ENCODE measurements at places on chromosomes 11 and 22.

DNA sequence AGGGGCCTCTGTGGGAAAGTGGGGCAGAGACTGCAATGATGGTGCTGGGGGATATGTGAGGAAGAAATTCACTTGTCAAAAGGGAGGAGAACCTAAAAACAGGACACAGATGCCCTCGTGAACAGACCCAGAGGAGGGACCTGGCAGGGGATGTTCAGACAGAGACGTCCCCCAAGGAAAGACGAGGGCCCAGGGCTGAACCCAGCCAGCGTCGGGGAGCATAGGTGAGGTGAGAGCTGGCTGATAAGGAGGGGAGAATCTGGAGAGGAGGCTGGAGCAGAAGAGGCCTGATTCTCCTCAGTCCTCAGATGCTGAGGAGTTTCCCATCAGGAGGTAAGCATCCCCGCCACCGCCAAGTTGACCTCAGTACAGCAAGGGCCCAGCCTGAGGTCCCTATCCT is 31.4 kb downstream of the IGLL5 start:
- DNase-seq, result no peak

DNA sequence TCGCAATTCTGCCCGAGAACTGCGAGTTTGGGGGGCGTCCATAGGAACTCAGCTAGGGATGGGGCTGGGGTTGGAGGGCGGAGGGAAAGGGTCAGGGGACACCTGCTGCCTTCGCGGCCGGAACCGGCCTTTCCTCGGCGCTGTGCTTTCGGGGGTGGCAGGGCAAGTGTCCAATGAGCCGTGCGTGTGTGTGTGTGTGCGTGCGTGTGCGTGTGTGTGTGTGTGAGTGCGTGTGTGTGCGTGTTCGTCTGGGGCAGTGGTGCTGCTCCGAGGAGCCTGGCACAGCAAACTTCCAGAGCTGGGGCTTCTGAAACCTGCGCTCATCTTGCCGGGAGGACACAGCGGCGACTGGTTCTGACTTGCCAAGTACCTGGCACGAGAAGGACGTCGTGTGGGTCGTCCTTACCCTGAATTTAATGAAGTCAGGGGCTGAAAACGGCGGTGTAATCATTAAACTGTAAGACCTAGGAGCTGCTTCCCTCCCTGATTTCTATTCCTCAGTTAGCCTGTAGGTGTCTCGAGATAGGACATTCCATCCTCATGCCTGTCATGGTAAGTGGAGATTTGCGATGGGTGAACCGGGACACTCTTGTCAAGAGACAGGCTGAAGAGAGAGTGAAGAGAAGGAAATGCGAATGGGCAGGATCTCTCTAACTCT is 27.0 kb upstream of the AMOTL1 start:
- DNase-seq, result no peak

- DNase-seq, result no peak
Measured at GRCh38 chr22:29633514-29634312, 30.3 kb downstream of the NF2 start.

DNA sequence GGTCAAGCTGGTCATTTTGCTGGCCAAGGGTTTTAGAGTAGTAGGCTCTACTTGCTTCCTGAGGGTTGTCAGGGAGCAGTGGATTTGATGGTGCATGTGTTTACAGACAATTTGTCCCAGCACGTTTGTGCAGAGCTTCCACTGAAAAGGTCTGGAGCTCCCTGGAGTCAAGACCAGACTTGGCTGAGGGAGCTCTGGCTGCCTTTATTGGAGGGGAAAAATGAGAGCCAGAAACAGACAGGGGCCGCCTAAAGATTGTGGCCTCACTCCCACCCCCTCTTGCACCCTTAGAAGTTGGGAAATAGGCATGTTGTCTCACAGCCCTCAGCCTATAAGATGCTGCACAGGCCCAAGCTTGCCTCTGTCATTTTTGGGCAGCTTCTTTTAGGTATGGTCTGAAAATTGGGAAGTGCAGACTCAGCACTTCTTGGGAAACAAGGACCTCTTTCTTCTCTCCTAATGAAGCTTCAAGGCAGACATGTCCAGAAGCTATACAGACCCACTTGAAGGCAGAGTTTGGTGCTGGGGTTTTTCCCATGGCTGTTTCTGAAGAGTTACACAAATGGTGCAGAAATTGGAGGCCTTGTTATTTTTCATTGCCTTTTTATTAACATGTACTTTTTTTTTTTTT is 55.1 kb downstream of the AMOTL1 start:
- DNase-seq, result no peak

DNA sequence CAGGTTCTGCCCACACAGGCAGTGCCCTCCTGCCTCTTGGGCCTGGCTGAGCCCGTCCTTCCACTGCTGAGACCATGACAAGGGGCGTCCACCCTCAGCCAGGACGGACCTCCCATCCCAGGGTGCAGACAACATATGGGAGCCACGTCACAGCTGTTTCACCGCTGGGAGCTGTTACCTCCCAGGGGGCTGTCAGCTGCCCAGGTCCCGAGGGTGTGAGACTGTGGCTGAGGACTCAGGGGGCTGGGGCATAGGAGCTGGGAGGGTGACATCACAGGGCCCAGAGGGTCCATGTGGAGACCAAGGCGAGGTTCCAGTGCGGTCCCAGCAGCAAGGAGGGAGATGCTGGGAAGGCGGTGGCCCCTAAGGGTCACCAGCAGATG is 17.9 kb upstream of the CTSD start:
- DNase-seq, result no peak

- DNase-seq, result no peak
Measured at GRCh38 chr11:72983560-72983959, 158.6 kb downstream of the FCHSD2 start.

DNA sequence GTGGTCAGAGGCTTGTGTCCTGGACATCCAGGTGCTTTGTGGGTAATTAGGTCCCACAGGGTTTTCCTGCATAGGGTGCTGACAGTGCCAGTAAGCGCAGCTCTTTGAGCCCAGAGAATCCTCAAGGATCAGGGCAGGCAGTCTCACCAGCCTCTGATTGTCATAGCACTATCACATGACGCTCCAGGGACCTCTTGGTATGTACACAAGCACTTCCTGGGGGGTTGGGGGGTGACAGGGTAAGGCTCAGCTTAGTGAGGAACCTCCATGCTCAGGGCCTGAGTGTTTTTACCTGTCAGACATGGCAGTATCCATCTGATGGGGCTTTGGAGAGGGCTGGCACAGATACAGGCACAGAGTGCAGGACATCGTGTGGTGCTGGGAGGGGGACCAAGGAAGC is 27.9 kb upstream of the SUSD2 start:
- DNase-seq, result peak; percentile 26

DNA sequence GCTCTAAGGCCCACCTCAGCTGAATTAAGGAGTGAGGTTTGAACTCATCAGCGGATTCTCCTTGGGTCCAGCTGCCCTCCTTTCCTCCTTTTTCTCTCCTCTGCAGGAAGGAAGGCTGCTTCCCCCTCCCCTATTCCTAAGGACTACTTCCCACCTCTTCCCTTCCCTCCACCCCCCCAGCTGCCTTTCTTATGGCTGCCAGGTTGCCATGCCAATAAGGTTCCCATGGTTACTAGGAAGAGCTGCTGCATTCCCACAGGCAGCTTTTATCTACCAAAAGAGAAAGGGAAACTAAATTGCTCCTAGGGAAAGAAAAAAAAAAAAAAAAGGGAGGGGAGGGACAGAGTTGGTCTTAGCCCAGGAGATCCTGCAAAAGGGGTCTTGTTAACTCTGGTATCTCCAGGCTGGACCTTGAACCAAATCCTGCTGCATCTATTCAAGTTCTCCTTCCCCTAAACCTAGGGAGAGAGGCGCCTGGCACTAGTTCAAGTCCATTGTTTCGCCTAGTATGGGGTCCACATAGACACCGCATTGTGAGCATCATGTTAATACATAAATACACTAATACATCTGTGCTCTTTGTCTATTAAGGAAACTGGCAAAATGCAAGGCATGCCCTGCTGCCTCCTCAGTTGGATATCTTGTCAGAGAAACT is 21.2 kb upstream of the FEZ1 start:
- DNase-seq, result no peak

GRCh38 chr11:63017306-63017974 is 1.8 kb upstream of the SLC22A8 start:
- no peak for DNase-seq

DNA sequence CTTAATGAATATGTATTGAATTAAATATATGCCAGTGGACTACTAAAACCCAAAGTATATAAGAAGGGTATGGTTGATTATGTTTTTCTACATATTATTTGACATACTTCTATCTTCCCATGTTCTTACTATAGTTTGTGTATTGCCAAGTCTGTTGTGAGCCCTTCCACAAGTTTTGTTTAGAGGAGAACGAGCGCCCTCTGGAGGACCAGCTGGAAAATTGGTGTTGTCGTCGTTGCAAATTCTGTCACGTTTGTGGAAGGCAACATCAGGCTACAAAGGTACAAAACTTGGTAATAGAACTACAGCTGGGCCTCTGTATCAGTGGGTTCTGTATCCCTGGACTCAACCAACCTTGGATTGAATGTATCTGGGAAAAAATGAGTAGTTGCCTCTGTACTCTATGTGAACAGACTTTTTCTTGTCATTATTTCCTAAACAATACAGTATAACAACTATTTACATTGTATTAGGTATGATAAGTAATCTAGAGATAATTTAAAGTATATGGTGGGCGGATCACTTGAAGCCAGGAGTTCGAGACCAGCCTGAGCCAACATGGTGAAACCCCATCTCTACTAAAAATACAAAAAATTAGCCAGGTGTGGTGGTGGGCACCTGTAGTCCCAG is 38.7 kb upstream of the TTC36 start:
- peak; percentile 67 for DNase-seq

DNA sequence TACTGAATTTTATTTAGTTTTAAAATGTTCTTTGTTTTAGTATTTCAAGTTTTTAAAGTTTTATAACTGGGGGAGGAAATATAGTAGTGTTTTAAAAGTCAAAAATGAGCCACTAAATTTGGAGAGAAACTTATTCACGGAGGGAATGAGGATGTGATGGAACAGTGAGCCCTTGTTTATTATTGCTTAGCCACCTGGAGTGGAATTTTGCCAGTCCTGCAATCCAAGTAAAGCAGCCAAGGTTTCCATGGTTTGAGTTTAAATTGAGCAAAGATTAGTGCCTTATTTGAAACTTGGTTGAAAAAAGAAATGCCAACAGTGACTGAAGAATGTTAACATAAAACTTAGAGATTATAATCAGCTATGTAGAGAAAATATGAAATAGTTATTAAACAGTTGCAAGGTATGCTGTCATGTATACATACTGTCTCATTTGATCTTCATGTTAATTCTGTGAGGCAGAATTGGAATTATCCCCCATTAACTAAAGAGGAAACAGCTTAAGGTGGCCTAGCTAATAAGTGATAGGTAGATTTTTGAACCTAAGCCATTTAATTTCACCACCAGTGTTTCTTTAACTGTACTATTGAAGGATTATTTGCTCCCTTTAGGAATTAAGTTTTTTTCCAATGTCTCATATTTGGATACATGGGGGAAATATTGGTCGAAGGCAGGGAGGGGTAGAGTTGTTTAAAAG is 36.4 kb downstream of the SWAP70 start:
- DNase-seq, result no peak

GRCh38 chr11:112539741-112540140 is 279.1 kb upstream of the PLET1 start:
- DNase-seq, result no peak

- no peak for DNase-seq
Measured at GRCh38 chr11:119652907-119653659, 75.9 kb downstream of the NECTIN1 start.

DNA sequence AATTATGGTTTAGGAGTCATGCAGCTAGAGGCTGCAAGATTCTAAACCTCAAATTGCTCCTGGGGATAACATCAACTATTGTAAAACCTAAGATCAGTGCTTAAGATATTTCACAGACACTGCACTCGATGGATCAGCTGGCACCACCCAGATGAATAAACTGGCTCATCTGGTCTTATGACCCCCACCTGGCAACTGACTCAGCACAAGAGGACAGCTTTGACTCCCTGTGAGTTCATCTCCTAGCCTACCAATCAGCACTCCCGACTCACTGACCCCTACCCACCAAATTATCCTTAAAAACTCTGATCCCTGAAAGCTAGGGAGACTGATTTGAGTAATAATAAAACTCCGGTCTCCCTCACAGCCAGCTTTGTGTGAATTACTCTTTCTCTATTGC is 782 bp upstream of the TTC12 start:
- DNase-seq, result no peak

- peak; percentile 6 for DNase-seq
Measured at GRCh38 chr11:123103326-123103980, 41.5 kb upstream of the HSPA8 start.

DNA sequence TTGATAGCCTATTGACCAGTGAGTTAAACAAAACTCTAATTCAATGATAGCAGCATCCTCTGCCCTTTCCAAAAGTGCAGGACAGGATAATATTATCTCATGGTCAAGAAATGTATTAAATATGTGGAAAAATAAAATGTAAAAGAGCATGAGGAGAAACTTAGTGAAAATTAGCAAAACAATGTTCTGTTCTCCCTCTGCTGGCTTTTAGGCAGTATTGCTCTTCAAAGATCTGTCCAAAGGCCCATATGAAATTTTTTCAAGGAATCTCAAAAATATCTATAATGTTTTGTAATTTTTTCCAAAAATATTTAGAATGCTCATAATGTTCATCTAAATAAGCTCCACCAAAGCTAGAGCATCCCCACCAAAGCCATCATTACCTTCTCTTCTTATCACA is 8.3 kb upstream of the ARL14EP start:
- no peak for DNase-seq

- no peak for DNase-seq
Measured at GRCh38 chr11:44817207-44817949, 90.6 kb downstream of the TSPAN18 start.

DNA sequence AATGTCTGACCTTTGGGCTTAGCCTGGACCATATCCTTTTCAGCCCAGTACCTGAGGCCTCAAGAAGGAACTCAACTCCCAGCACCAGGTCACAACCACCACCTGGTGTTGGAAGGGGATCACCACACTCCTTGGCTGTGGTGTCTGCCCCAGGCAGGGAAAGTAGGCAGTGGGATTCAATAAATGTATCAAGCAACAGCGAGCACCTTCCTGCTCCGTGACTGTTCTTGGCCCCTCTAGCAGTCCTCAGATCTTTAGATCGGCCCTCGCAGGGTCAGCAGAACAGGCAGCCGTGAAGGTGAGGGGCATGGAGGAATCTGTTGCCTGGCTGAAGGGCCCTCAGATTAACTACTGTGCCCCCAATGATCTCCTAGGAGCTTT is 15.9 kb downstream of the ARFGAP2 start:
- DNase-seq, result no peak

DNA sequence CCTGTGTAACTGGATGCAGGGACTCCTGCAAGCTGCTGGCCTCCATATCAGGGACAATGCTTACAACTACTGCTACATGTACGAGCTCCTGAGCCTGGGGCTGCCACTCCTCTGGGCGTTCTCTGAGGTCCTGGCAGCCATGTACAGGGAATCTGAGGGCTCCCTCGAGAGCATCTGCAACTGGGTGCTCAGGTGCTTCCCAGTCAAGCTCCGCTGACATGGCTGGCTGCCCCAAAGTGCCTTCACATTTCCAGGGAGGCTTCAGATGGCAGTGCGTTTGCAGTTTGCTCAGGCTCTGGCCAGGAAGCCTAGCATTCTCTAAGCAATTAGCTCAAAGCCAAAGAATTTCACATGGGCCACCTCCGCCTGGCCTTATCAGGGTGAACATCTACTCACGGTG is 117.4 kb upstream of the PARVA start:
- DNase-seq, result no peak

GRCh38 chr22:22410121-22410520 is 98.4 kb downstream of the ZNF280B start:
- peak; percentile 86 for DNase-seq

- DNase-seq, result no peak
Measured at GRCh38 chr11:657691-658126, 20.6 kb downstream of the DRD4 start.

GRCh38 chr22:22655452-22656290 is 11.3 kb downstream of the GGTLC2 start:
- no peak for DNase-seq

GRCh38 chr22:23178512-23179254 is 1.6 kb upstream of the BCR start:
- peak; percentile 54 for DNase-seq

GRCh38 chr11:111765320-111765983 is 737 bp downstream of the PPP2R1B start:
- DNase-seq, result no peak
